ENCODE measurements at places on chromosomes 16 and 17.

GRCh38 chr17:64694207-64694606, 32.1 kb upstream of the SMURF2 start:
- no peak for DNase-seq

DNA sequence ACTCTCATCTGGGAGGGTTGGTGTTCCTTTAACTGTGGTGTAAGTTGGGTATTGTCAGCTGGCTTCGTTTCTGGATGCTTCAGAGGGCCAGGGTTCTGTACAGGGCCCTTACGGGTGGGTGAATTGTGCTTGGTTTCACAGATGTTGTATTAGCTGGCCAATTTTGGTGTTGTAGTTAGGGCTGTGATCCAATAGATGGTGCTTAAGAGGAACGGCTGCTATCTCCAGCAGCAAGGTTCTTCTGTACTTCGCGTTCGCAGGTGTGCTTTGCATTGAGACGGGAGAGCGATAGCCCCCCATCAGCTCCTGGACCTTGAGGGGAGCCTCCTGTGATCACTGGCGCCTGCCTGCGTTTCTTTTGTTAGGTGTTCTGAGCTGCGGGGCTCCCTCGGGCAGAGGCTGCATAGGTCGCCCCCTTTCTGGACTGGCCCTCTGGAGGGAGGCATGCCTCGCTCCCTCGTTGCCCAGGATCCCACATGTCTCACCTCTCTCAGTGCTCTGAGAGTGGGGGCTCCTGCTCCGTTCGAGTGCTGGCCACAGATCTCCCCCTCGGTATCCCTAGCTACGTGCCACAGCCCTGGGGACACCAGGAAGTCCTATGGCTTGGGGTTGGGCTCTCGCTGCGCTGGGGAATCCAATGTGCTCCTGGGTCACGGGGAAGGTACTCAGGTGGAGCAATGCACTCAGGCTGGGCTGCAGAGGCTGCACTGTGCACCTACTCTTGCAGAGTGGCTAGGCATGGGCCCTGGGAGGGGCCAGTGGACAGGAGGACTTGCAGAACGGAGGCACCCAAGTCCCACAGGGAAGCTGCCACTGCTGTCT, 837 bp upstream of the PRDM7 start:
- DNase-seq: peak; percentile 59

- no peak for DNase-seq
These were observed 53.1 kb upstream of the ATP2A3 start for GRCh38 chr17:4017377-4017776.

- peak; percentile 51 for DNase-seq
These were observed 525 bp downstream of the JPT1 start for GRCh38 chr17:75153780-75154194.

DNA sequence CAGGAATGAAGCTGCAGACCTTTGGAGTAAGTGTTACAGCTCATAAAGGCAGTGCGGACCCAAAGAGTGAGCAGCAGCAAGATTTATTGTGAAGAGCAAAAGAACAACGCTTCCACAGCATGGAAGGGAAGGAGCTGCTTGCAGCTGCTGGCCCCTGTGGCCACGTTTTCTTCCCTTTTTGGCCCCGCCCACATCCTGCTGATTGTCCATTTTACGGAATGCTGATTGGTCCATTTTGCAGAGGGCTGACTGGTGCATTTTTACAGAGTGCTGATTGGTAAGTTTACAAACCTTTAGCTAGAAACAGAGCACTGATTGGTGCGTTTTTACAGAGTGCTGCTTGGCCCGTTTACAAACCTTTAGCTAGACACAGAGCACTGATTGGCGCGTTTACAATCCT, 841.5 kb downstream of the CDH11 start:
- DNase-seq: no peak

DNA sequence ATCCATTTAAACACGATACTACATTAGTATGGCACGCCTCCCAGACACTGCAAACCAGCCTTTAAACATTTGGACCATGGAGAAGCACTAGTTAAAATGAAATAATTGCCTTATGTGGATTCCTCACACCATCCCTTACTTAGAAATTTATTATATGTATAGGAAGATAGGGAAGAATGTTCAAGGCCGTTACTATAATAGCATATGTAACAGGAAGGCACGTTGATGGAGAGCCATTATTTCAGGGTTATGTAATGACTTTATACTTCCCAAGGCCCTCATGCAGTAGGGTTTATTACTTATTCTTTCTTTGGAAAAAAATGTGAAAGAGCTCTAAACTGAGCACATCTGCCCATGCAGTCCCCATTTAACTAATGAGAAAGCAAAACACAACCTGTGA, 96.6 kb upstream of the CACNG5 start:
- DNase-seq: no peak

DNA sequence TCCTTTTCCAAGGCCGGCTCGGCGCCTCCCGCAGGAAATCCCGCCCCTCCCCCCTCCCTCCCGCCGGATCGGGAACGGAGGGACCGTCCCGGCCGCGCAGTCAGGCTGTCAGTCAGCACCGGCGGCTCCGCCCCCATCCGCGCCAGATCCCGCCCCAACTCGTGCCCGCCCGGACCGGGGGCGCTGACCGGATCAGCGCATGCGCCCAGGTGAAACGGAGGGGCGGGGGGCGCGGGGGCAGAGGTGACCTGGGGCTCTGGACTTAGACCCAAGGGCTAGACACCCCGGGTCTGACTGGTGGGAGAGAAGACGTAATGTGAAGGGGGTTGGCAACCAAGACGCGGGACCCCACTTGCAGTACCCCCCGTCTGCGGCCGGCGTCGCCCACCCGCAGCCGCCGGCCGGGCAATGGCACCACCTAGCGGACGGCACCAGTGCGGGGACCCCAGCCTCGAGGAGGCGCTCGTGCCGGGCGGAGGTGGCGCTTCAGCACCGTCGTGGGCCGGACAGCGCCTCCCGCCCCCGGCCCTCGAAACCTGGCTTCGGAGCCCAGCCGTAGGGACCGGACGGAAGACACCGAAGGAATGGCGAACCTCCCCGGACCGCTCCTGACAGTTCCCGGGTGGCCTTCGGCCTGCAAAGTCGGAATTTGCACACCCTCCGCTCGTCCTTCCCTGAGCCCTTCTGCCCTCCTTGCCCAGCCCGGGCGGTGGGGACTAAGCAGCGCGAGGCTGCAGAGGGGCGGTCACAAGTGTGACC, at the start of gene CASKIN2:
Gene CASKIN2 (minus strand): TSS at position 42 of the 759 bp plus-strand sequence. CDS start 1,733 bp downstream, outside the sequence.
- DNase-seq: peak; percentile 89

- no peak for DNase-seq
These were observed 118.4 kb downstream of the CCDC182 start for GRCh38 chr17:57626520-57627210.

- DNase-seq: no peak
These were observed 14.5 kb downstream of the PRSS54 start for GRCh38 chr16:58280146-58280845.

- peak; percentile 65 for DNase-seq
These were observed 13.5 kb upstream of the DHRS13 start for GRCh38 chr17:28916302-28916934.

GRCh38 chr17:6753546-6753945, 2.3 kb upstream of the XAF1 start:
- DNase-seq: no peak

GRCh38 chr17:65365169-65365568, 196.3 kb downstream of the AXIN2 start:
- no peak for DNase-seq
